ENCODE measurements at places on chromosomes 3 and 15.

DNA sequence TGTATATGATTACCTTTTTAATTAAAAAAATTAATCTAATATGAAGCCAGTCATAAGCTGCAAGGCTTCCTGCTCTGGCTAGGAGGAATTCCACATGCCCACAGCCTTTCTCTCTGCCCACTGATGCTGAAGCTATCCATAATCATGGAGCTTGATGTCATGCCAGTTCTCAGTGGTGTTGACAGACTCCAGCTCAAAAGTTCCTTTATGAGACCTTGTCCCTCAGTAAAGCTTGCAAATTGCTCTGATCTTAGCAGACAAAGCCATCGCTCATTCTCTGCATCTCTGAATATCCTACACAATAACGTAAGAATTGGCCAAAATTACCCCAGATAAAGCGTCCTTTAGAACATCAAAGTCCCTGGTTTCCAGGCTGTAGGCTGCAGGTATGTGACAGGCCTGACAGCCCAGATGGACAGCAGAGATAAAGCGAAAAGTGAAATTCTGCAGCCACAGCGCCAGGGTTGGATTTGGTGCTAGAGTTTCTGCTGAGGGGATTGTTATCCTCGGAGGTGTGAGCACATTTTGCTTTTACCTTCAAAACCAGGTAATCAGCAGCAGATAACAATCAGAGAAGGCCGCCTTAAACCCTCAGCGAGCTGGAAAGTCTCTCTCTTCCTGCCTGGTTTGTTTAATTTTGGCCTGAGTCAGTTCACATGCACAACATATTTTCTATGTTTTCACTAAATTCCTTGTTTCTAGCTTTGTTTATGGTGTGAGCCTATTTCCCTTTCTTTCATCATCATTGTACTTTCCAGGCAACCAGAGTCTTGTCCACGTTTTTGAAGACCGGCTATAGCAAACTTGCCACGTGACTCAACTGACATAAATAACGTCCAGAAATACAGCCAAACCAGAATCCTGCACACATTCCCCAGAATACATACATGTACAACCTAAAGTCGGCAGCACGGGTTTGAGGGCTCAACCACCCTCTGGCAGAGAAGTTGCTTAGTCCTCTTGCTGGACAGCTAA lies 36.6 kb upstream of the ALDH1A3 start:
- DNase-seq, result no peak

DNA sequence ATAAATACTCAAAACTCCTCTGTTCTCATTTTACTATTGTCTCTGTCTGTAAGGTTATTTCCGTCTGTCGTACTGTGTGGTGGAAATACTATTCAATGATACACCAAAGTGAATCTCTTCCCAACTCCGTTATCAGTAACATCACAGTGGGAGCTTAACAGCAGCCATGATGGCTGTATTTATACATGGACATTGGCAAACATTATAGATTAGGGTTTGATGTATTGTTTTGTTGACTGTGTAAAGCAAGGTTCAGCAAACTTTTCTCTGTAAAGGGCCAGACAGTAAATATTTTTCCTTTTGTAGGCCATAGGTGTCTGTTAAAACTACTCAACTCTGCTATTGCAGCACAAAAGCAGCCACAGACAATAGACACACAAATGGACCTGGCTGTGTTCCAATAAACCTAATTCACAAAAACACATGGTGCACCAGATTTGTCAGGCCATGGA lies 23.2 kb downstream of the LIPC start:
- no peak for DNase-seq

GRCh38 chr3:188241072-188241471 lies 87.1 kb downstream of the LPP start:
- no peak for DNase-seq

GRCh38 chr15:79994615-79995014 lies 23.6 kb upstream of the BCL2A1 start:
- DNase-seq, result no peak

- no peak for DNase-seq
Measured at GRCh38 chr3:188223936-188224335, 70.0 kb downstream of the LPP start.

DNA sequence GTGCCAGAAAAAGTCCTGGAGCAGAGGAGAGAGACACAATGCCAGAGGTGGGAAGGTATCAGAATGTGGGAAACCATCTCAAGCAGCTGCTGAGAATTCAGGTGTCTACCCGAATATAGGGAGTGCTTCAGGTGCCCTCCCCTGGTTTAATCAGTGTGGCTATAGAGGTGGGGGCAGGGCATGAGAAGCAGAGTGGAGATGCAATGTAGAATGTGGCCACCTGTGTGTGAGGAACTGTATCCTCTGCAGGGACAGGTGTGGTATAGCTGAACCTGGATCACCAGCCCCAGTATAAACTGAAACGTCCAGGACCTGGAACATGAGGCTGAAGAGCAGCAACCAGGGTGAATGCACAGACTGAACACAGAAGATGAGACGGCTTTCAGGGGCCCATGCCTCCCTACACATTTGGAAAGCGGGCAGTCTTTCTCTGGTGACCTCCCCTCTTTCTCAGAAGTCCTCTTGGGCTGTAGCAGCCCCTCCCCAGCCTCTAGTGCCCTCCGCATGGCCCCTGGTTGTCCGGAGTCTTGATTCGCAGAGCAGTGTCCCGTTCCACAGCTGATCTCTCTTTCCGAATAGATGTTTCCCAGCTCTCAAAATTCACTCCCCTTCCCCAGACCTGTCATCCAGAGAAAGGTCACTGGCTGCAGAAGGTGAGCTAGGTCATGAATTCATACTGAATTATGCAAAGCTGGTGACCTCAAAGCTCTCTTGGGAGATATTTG lies 103.1 kb downstream of the ABHD5 start:
- DNase-seq, result no peak

DNA sequence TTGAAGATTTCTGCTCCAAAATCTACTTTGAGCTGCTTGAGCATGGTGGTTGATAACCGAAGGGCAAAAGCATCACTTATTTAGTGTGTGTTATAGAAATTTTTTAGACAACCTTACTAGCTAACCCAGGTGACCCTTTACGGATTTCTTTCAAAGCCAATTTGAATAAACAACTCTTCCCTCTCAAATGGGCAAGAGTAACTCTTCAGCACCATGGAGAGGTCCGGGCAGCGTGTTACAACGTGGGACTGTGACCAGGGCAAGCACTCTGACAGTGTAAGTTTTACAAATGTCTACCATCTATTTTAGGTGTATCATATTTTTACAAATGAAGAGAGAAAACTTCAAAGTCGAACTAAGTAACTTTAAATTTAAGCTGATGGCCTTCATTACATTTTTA lies 471.8 kb downstream of the MFSD1 start:
- no peak for DNase-seq

DNA sequence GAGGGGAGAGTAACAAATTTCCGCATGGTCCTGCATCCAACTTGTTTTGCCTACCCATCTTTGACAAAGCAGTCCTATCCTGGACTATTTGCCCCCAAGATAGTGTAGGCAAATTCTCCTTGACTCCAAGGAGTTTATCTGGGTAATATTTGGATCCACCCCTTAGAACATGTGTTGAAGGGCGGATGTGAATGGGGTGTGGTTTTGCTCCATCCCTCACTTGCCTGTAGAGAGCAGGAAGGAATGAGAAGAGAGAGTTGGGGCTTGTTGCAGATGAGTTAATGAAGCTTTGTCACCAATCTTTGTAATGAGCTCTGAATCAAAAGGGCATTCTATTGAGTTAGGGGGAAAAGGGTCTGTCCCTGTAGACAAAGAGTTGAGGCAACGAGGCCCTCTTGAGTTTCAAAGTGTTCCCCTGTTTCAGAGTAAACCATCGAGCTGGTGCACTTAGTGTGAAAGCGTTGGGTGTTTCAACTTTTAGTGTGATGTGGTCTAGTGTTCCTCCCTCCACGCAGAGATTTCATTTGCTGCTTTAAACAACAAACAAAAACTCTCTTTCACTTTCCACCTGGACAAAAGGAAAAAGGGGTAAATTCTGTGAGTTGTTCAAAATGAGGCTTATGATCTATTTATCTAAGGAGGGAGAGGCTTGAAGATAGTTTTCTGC lies 42.2 kb upstream of the PPARG start:
- no peak for DNase-seq

- DNase-seq, result no peak
Measured at GRCh38 chr3:126538316-126538715, 14.4 kb downstream of the CHST13 start.

DNA sequence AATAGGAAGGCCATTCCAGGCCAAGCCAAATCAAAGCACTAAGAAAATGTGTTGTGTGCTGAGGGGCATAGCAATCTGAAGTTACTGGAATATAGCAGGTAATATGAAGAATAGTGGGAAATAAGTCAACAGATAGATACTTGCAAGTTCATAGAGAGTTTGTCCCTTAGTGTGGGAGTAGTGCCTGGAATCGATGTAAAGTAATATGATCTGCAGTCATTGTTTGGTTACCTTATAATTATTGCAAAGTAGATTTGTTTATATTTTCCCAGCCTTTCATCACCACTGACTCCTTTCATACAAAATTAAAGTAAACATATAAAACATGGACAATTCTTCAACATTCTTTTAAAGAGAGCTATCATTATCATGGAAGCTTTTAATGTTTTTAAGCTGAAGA lies 420.9 kb upstream of the NECTIN3 start:
- no peak for DNase-seq

DNA sequence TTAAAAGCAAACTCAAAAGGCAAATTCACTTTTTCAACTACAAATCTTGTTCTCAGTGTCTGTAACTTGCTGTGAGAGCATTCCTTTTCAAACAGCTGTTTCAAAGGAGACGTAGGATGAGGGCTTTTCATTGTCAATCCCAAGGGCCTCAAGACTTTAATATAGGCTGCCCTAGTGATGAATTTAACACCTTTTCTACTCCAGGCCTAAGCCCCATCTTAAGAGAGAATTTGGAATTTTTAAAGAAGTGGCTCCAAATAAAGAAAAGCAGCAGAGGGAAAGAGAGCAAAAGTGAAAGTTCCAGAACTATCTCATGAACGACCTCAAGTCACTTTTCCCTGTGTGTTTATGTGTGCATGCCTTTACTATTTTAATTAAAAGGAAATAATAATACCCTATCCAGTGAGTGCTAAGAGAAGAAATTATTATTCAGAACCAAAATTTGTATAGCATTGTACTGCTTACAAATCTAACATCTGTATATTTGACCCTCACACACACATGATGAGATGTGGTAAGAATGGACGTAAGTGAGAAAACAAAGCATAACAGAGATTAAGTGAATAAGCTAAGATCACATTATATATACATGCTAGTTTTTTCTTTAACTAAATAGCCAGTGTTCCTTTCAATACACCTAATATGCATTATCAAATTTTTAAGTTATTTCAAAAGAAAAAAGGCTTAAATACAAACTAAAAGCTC lies 196.4 kb downstream of the VGLL3 start:
- DNase-seq, result no peak

DNA sequence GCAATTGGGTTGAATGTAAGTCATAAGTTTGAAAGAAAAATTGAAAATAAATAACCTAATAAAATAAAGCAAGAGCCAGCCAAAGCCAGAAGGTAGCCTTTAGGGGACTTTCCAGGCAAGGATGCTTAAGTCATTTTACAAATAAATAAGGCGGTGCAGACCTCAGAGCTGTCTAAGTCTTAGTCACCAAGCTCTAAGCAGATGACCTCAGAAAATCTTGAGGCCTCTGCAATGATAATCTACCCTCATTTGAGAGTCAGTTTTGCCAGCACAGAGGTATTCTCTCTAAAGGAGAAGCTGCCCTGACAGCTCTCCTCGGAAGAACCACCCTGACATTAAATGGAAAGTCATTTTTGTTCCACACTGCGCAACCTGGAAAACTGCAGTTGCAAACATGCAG lies 113.9 kb downstream of the OXNAD1 start:
- DNase-seq, result no peak

Measured in activated T-helper 1 cell treated with anti-CD3 and anti-CD28 coated beads, Interleukin-2, amount 50 U/mL, for 16 hours (primary cell).